NCI-H187 (cell line): ENCODE measurements at places on chromosomes 7 and 10.
A peak's percentile ranks its signal among the peaks of the same experiment; 100 is the strongest.

- no peak for DNase-seq
Observed at GRCh38 chr10:18571780-18572179, 79.6 kb downstream of the NSUN6 start.

- no peak for DNase-seq
Observed at GRCh38 chr7:122691569-122692235, 7.2 kb downstream of the RNF133 start.

DNA sequence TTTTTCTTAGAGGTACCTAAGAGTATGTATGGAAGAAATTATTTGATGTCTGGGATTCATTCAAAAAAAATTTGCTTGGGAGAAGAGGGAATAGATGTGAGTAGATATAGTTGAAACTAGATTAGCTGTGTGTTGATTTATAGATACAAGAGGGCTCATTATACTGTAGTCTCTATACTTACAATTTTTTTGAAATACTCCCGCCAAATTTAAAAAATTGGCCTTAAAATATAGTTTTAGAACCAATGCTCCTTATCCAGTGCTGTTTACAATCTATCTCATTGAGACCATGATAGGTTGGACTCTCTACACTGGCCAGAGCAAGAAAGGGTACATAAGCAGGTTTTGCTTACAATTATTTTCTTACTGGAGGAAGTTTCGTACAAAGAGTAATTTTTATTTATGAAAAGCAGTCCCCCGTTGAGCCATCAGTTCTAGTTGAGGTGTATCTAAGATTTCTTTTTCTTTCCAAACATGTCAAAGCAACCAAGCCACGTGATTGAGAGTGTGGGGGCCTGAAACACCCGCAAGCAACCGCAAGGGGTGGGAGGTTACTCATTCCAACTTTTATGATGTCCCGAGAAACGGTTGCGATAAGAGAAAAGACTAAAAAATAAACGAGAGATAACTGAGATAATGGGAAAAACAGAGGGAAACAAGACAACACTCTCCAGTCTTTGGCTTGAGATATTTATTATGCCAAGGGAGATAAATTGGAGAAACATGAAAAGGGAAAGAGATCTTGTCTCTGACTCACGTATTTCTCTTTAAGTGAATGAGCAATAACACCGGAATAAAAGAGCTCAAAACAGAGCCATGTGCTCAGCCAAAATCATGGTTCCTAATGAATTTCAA lies 729.2 kb downstream of the LRMDA start:
- DNase-seq, result no peak

GRCh38 chr7:40234046-40234445 lies 99.2 kb downstream of the SUGCT start:
- no peak for DNase-seq

DNA sequence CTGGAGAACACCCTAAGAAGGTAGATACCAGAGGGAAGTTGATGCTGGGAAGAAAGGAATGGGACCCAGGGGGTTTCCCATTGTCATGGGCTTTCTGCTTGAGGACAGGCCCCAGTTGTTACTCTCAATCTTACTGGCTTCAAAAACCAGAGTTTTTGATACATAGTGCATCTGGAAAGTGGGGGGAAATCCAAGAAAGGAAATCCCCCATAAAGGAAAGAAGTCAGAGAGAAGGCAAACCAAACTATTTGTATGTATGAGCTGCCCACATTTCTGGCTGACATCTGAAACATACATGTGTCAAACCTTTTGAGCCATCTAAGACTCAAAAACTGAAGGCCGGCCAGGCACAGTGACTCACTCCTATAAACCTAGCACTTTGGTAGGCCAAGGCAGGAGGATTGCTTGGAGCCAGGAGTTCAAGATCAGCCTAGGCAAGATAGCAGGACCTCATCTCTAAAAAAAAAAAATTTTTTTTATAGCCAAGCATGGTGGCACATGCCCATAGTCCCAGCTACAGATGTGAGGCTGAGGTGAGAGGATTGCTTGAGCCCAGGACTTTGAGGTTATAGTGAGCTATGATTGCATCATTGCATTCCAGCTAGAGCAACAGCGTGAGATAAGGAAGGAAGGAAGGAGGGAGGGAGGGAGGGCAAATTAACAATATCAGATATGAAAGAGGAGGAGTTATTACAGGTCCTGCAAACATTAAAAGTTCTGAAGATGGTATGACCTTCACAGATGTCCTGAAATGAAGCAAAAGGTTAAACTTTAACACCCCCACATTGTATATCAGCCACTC lies 6.7 kb upstream of the COA1 start:
- DNase-seq, result no peak

DNA sequence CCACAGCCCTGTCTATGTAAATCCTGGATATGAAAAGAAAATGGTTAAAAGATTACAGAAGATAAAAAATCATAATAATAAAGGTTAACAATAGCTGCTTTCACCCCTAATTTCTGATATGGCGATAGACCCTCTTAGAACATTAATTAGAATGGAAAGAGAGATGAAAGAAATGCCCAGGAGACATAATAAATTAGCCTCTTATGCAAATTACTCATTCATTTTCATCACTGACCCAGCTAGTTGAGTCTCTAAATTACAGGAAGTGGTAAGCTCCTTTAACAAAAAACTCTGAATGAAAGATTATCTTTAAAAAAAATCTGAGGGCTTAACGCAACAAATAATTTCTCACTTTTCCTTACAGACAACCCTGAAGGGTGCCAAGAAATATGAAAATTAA lies 12.4 kb downstream of the GFRA1 start:
- no peak for DNase-seq

DNA sequence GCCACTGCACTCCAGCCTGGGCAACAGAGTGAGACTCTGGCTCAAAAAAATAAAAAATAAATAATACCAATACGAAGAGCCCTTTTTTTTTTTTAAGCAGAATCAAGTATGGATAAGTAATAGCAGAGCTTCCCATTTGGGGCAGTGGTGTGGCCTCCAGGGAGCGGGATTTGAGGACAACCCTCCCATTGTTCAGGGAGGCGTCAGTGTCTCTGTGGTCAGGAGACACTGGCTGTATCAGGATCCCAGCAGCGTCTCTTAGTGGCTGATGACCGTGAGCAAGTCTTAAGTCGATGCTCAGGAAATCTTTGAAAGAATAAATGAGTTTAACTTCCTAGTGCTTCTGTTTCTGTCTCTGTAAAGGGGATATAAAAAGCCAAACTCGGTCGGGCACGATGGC lies 25.2 kb upstream of the SH2B2 start:
- DNase-seq, result no peak

DNA sequence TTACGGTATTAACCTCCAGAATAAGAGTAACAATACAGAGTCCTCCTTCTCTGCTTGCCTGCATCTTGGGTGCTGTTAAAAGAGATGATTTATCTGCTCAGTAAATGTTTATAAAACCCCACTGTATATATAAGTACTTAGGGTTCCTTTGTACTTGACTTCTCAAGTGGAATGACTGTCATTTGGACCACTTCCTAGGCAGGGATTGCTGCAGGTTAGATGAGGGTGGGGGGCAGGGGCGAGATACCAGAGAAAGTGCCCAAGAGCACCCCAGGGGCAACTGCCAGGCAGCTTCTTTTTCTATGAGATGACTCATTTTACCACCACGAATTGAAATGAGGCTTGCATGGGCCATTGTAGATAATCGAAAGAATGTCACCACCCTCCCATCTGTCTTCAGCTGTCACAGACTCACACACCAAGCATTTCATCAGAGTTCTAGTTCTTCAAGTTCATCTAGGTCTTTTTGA lies 421.9 kb upstream of the GALNT17 start:
- DNase-seq, result peak; percentile 45

DNA sequence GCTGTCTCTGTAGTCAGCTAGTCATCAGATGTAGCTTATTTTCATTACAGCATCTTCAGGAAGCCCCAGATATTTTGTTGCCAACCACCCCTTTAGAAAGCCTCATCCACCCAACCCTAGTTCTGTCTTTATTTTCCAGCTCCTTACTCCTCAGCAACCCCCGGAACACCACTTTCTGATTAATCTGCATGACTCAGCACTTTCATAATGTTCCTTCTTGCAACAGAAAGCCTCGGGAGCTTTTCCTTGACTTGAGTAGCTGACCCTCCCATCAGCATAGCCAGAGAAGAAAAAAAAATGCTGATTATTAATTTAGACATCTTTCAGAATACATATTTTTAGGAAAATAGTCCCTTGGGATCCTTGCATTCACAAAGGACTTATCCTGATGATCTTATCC lies 244.0 kb upstream of the CXCL12 start:
- DNase-seq, result no peak

DNA sequence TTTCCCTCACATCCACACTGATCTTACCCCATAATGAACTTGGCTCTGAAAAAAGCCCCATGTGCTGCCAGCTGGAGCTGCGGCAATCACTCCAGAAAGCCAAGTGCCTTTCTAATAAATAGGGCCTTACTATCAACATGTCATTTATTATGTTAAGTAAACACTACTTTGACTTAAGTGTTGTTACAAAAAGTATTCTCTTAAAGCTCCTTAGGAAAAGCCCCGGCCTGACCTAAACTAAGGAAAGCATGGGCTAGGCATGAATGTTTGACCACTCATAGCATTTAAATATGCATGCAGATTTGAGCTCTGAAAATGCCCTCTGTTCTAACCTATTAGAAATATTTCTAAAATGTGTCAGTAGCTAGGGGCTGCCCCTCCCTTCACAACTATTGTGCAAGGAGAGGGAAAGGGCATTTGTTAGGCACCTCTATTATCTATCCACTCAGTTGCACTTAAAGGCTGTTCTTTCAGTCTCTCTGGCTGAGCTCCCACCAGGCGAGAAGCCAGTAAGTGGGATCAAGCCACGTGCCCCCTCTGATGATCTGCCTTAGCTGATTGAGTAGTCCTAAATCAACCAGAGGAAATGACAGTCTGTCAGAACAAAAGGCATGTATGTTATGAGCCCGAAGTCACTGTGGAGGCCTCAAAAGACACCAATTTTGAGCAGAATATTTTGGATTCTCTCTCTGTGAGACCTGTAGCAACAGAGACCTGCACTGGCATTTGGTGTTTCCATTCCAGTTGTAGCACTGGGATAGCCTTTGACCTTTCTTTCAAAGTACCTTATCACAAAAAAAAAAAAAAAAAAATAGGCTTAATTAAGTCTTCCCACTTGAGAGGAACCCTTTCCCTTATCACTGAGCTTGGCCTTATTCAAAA lies 77.1 kb downstream of the ITGB8 start:
- DNase-seq, result peak; percentile 55

GRCh38 chr7:131949659-131950058 lies 393.2 kb upstream of the PODXL start:
- DNase-seq, result no peak

DNA sequence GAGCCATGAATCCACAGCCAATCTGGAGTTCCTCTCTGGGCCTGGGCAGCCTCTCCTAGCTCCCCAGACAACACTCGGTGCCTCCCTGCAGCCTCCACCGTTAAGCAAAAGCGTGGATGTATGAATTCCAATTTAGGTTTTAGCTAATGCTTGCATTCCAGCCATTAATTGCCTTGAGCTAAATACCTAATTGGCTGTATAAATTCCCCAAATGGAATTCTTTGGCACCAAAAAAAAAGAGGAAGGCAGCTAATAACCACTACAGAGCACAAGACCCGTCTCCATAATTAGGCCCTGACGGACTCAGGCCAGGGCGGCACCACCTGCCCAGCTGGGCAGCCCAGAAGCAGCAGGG lies 140.5 kb downstream of the PTPRN2 start:
- DNase-seq, result no peak

DNA sequence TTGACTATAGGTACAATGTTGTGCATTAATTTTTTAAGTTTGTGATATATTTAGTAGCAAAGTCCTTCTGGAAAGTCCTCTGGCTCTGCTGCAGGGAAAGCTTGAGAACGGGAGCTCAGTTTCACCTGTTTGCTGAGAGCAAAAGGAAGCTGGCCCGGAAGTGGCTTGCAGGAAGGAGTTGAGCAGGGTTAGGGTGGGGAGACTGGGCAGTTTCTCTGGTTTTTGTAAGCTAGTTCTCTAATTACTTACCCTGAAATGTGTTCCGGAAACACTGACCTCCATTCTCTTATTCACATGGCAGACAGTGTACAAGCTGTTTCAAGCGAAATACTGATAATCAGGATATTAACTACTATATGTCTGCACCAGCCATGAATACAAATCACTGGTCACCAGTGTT lies 22.3 kb downstream of the MAP3K8 start:
- DNase-seq, result no peak

- no peak for DNase-seq
Observed at GRCh38 chr7:25392588-25393338, 164.5 kb upstream of the NPVF start.

- DNase-seq, result no peak
Observed at GRCh38 chr7:106658316-106659165, 2.4 kb downstream of the CCDC71L start.

DNA sequence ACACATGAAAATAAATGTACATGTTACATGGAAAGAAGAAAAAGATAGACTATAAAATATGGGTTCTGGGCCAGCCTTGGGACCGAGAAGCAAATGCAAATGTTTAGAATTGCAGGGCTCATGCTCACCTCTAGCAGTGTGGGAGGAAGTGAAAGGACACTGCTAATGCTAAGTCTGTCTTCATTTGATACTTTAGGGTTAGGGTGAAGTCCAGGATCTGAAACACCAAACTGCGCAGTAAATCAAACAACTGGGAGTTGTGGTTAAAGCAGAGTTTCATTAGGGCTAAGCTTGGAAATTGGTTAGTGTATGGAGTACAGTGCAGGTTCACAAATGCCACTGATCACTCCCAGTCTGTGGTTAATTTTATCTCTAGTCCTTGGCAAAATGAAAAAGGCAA lies 73.2 kb upstream of the PDK4 start:
- DNase-seq, result no peak

- no peak for DNase-seq
Observed at GRCh38 chr7:87874066-87874465, 2.1 kb downstream of the SLC25A40 start.

DNA sequence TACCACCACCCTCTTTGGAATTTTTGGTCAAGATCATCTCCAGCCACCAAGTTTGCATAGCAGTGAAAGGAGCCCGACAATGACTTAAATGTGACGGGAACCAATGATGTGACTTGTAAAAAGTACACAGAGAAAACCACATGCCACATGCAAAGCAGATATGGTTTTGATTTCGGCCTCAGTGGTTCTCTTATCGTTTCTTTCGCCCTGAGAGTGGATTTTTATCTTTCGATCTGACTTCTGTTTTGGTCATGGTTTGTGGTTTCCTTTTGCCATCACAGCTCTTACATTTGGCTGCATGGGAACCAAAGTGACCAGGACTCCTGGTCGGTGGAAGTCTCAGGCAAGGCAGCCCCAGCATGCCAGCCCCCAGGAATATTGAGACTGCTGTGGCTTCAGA lies 31.5 kb downstream of the TCF7L2 start:
- no peak for DNase-seq

GRCh38 chr7:7562736-7563135 lies 3.9 kb upstream of the MIOS start:
- DNase-seq, result no peak

GRCh38 chr10:125000366-125001312 lies 58.7 kb downstream of the ZRANB1 start:
- DNase-seq, result no peak
